Hematopoietic multipotent progenitor cell treated with erythropoietin and hydrocortisone succinate and interleukin-3 and kit ligand, for 4 days (in vitro differentiated cells): ENCODE measurements at places on chromosomes 3 and 15.
A peak's percentile ranks its signal among the peaks of the same experiment; 100 is the strongest.

DNA sequence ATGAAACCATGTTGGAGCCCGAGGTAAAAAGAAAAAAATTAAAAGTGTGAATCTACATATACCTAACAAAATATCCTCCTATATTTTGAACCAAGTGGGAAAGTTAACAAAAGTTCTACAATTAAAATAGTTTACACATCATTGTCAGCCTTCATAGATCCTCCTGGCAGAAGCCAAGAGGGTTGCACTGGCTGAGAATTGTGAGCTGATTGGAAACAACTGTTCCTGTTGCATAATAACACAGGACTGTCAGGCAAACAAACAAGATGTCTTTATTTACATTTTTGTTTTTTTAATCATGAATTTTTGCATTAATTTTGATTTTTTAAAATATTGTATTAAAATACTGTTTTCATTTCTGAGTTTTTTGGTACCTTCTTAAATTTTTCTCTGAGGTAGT is 215.2 kb upstream of the MME start:
- no peak for DNase-seq

GRCh38 chr3:146975476-146975875 is 370.3 kb upstream of the PLSCR5 start:
- no peak for DNase-seq

GRCh38 chr3:38601956-38602550 is 47.4 kb downstream of the SCN5A start:
- DNase-seq = no peak

DNA sequence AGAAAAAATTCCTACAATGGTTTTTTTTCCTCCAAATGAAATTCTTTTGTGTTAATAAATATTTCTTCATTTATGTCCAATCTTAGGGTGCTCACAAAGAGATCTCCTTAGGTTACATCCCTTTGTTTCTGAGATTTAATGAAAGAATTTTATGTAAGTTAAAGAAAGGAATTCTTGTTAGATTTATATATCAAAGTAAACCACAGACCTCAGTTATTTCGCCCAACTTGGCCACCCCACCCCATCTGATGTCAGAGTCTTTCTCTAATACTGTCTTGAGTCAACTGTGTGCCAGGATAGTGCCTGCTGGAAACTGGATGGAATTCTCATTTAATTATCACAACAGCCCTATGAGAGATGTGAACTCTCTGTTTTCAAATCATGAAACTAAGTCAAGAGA is 259.9 kb downstream of the OPA1 start:
- DNase-seq = no peak

- no peak for DNase-seq
Measured at GRCh38 chr3:154921351-154921750, 158.8 kb upstream of the MME start.

- peak; percentile 86 for DNase-seq
Measured at GRCh38 chr3:53046171-53047170, 598 bp upstream of the SFMBT1 start.

GRCh38 chr15:96593735-96594134 is 263.2 kb downstream of the NR2F2 start:
- DNase-seq = no peak

DNA sequence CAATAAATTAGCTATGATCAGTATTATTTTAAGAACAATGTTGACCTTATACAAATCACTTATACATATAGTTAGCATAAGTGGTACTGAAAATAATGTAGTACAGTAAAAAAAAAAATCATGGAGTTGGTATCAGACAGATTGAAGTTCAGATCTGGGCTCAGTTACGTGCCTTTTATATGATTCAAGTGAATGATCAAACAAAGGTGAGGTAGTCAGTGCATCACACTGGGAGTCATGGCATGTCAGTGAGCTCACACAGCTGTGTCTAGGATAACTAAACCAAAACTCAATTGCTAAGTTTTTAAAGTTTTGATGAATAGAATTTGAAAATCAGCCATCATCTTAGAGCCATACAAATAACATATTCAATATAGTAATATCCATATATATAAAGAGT is 11.2 kb upstream of the CCR8 start:
- no peak for DNase-seq

GRCh38 chr15:58484791-58485600 is 53.2 kb downstream of the LIPC start:
- peak; percentile 85 for DNase-seq

- no peak for DNase-seq
Measured at GRCh38 chr15:69908590-69909420, 188.9 kb downstream of the TLE3 start.

GRCh38 chr3:151379083-151379734 is 5.3 kb downstream of the P2RY12 start:
- peak; percentile 64 for DNase-seq

DNA sequence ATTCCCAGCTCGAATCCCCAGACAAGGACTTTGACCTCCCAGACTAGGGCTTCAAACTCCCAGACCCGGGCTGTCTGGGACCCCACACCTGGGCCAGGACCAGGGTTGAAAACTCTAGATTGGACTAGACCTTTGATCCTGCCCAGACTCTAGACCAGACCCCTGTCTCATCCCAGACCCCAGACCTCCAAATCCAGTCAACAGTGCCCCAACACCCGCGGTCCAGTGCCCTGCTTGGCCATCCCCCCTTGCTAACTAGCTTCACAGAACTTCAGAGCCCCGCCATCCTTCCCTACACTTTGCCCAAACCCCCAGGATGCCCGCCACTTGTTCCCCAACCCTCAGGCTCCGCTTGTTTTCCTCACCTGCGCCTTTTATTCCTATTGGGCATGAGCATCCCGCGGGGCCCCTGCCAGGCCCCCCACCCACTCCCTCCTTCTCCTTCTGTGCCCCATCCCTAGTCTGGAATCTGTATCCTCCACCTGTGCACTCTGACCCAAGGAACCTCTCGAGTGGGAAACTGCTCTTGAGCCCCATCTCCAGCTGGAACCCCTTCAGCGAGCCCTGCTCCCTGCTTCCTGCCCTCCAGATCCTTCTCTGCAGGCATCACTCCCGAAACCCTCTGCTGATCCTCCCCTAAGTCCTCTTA is 604 bp downstream of the GNAI2 start:
- no peak for DNase-seq

GRCh38 chr3:10950476-10951294 is 41.9 kb upstream of the SLC6A1 start:
- DNase-seq = peak; percentile 61

DNA sequence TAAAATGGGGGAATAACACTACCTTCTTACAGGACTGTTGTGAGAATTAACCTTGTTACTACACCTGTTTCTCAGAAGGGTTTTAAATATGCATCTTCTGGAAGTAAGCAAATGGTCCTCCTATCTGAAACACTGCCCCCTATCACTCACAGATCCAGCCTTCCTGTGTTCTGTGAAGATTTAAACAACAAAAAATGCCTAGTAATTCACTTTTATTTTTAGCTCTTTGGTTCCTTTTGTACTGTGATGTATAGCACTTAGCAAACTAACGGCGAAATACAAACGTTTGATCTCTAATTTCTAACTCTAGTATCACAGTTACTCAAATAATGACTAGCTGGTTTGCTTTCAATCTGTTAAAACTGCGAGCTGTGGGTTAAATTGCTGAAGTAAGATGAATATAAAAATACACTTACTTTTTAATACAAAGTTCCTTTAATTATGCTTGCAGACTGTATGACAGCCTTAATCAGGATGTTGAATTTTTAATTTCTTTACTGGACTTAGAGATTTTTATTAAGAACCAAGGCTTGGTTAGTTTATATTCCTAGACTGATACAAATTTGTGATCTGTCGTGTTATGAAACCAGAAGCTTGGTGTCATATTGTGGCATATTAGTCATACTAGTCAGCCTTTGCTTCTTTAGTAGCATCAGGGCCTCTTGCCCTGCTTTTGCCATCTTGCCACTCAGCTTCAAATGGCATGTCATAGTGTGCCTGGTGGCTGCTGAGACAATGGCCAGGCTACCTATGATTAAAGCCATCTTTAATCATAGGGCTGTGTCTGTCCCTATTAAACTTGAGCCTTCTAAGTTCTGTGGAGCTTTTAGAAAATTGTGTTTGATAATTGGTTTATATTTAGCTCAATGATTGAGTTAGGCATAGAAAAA is 9.2 kb downstream of the EIF3J start:
- DNase-seq = peak; percentile 52

- no peak for DNase-seq
Measured at GRCh38 chr15:91070872-91071271, 29.2 kb upstream of the SV2B start.

GRCh38 chr3:35654476-35654875 is 15.2 kb downstream of the ARPP21 start:
- DNase-seq = peak; percentile 80

- DNase-seq = no peak
Measured at GRCh38 chr3:2458816-2459215, 360.1 kb downstream of the CNTN4 start.

GRCh38 chr15:74865316-74865715 is 7.8 kb downstream of the SCAMP2 start:
- no peak for DNase-seq
